ENCODE measurements at places on chromosomes 4 and X.

DNA sequence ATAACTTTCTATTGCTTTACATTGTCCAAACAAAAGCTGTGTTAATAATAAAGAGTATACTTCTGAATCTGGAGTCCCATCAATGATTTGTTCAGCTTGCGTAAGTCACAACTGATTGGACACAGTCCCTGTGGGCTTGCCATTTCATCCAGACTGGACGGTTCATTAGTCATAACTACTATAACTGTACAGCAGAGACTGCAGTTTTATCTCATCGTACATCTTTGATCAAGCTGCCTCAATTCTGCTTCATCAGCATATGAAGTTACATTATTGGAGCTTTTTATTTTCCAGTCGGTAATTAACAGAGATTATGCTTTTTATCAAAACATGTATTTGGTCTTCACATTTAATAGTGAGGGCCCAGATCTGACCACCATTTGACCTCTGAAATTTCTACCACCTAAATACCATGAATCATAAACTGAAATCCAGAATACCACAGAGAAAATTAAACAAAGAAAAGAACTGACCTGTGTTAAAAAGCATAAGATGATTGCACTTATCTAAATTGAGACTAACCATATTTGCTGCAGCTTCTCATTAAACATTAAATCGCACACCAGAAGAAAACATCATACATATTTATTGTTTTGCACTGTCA is 12.5 kb upstream of the MAB21L2 start:
- DNase-seq, result no peak

- peak; percentile 44 for DNase-seq
These were observed 388.4 kb upstream of the SPOCK3 start for GRCh38 chr4:167622481-167623240.

DNA sequence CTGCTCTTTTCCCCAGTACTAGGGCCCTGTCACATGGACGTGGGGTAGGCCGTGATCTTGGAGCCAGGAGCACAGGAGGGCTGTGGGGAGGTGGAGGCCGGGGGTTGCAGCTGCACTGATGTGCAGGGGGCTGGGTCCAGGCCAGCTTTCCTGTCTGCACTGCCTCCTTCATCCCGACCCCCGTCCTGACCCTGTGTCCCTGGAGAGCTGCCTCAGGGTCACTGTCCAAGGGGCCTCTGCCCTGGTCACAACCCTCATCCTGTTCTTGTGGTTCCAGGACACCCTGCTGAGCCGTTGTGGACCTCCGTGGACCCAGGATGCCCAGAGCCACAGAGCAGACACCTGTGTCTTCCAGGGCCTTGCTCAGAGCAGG is 91.7 kb upstream of the ADRA2C start:
- no peak for DNase-seq

DNA sequence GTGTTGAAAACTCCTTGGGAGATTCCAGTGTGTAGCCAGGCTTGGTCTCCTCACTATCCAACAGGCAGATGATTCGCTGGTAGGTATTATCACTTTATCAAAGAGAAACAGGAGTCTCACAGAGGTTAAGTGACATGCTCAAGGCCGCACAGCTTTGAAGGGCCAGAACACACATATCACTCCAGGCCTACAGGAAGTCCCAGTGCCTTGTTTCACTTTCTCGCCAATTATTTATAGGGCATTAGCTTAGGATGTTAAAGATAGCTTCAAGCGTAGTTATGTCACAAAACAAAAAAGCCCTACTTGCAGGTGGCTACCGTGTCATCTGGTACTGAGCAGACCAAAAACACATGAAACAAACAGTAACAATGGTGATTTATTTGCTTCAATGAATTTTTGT is 13.2 kb downstream of the ATP8A1 start:
- DNase-seq, result no peak

DNA sequence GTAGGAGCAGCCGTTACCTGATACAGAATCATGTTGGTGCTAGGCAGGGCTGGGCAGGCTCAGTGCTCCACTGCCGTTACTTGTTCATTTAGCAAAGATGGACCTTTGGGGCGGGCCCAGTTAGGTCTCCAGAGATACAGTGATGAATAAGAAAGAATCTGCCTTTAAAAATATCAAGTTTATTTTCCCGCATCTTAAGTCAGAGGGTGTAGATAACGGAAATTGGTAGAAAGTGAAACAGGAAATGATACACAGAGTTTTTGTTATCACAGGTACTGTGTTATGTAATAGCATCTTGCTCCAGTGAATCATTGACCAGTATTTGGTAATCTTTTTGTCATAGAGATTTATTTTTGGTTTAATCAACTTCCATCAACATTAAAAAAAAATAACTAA is 5.5 kb downstream of the TMEM131L start:
- DNase-seq, result no peak

GRCh38 chrX:43504394-43504793 is 151.7 kb upstream of the MAOA start:
- DNase-seq, result no peak

DNA sequence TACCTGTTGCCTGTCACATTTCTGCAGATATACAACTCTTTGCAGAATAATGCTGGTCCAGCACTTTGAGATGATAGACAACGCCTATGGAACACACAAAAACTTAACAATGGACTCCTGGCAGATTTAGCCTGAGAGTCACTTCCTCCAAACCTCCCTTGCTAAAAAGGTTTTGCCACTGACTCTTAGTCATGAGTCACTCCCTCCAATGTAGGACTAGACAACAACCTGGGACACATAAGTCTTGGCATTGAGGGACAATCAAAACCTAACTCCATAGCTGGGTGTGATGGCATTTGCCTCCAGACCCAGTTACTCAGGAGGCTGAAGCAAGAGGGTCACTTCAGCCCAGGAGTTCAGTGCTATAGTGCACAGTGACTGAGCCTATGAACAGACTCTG is 22.0 kb upstream of the EIF4E start:
- no peak for DNase-seq

DNA sequence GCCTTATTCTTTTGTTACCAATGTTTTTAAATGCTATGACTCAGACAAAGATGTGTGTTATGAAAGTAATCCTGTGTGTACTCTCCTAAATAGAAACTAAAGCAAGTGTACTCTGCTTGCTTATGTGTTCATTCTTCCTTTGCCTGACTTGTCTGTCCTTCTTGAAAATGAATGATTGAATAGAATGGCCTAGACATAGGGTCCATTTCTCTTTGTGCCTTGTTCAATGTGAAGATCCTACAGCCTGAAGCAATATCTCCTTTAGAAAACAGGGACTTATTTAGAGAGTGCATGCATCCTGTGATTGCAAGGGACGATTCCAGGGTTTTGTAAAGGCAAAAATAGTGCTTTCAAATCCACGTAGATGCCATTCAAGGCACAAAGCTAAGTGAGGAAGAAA is 343.6 kb upstream of the TACR3 start:
- DNase-seq, result no peak

DNA sequence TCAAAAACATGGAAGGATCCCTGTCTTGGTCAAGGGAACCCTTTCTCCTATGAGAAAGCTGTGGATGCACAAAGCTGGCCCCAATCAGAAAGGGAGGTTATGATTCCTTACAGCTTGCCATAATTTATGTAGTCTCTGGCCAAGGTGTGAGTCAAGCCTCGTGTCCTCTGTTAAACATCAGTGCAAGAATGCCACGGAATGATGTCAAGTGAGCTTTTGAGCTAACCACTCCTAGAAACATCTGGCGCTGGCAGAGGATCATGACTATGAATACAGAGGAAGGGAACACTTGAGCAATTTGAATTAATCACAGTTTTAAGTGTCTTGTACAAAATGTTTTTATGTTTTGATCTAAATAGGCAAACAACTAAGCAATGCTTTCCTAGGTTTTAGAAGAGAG is 51.5 kb upstream of the RAP2C start:
- DNase-seq, result no peak

- DNase-seq, result no peak
These were observed 20.0 kb downstream of the UBE2D3 start for GRCh38 chr4:102807345-102807744.

GRCh38 chr4:151771664-151772063 is 10.9 kb upstream of the GATB start:
- DNase-seq, result no peak

DNA sequence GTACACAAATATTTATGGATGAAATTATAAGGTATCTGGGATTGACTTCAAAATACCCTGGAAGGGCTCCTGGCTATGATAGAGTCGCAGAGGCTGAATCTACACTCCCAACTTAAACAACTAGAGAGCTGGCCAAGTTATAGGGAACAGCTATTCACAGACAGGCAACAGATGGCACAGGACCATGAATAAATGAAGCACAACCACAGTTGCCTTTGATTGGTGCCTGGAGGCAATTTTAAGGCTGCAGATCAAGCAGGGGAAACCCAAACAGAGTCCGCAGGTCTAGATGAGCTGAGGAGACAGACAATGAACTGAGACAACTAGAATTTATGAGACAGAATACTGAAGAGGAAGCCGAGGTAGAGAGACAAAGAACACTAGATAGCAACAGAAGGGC is 155.9 kb downstream of the EVC2 start:
- DNase-seq, result no peak

- no peak for DNase-seq
These were observed 66.8 kb downstream of the POLA1 start for GRCh38 chrX:24760363-24761000.

DNA sequence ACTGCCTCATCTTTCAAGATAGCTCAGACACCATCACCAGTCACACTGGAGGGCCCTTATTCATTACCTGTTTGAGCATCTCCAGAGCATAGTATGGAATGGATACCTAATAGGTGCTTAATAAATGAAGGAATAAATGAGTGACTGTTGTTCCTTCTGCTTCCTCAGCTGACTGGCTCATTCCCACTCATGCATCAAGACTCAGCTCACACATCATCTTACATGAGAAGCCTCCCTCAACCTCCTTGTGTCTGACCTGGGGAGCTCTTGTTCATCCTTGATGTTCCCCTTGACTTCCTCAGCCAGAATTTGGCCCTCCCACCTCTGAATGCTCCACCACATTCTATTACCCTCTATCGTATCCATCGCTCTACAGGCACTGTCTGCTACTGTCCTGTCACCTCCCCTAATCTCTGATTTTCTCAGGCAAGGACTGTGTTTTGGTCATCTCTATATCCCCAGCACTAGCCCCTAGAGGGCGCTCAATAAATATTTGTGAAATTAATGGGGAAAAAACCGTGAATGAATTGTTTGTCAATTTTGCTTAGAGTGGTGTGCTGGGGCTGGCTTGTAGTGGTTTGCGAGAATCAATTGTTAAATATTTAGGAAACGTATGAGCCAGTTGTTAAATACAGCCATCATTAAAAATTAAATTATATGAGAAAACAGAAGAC is 88.3 kb downstream of the NHSL2 start:
- DNase-seq, result no peak

GRCh38 chr4:142293536-142293935 is 552.6 kb downstream of the INPP4B start:
- no peak for DNase-seq

DNA sequence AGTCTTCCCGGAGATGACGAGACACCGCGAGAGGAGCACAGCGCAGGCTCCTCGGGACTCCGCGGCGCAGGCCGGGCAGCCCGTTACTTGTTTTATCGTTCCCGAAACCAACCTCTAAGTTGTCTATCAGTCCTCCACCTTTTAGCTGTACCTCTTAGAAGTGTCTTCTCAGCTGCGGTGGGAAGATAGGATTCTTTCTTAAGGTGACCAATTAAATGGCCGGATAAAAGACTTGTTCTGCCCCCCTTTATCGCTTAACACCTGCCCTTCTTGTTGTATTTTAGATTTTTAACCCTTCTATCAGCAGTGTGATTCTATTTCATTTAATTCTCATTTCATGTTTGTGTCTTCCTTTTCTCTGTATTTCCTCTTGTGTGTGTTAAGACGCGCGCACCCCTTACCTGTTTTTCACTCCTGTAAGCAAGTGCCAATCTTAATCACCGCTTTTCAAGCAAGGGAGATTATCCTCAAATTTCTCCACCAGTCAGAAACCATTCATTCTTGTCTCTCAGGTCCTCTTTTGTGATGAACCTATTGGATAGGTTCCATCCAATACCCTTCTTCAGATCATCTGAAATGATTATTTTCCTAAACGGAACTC is at the start of gene SLC9B2:
Gene SLC9B2 (minus strand): TSS at position 15 of the 601 bp plus-strand sequence. CDS start 9,211 bp downstream, outside the sequence.
- DNase-seq, result no peak

DNA sequence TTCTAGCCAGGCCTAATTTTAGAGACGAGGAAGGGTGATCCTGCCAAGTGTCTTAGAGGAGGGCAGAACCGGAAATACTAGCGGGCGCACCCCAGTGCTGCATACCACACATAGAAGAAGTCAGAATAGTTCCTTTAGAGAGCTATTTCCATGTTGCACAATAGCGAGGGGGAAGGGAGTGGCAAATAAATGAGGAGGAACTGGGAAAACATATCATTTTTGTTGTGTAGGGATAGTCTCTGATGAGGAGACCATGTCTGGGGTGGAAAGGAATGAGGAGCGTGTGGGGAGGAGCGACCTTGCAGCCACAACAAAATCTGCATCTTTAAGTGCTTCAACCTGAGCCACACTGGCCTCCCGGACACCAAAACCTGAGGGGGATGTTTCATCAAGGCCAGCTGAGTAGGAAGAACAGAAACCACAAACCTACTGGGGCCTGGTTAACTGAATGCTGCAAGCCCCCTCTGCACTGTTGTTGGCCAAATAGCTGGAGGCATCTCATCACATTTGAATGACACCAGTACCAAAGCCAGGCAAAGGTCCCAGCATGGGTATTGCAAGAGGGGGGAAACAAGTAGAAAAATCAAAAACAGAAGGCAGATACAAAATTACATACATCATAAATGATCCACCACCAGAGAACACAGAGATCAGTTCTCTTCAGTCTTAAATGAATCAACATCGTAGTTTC is 26.7 kb upstream of the C1QTNF7 start:
- DNase-seq, result no peak

DNA sequence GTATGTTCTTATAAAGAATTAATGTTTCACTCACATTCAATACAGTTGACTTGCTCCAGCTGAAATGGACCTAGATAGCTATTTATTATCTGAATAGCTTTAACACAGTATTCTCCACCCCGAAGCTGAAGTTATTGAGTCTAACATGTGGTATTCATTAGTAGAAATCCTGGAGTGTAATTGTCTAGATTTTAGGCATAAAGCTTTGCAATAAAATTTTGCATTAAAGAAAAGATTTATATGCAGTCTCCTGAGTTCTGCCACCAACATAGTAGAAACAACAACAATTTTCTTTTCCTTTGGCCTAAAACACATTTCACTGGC is 90.2 kb upstream of the DCLK2 start:
- DNase-seq, result no peak

GRCh38 chr4:78638337-78639172 is 87.0 kb downstream of the ANXA3 start:
- no peak for DNase-seq

- DNase-seq, result no peak
These were observed 125.8 kb upstream of the LNX1 start for GRCh38 chr4:53717064-53717549.

GRCh38 chr4:121071640-121072223 is 603 bp downstream of the NDNF start:
- DNase-seq, result no peak

DNA sequence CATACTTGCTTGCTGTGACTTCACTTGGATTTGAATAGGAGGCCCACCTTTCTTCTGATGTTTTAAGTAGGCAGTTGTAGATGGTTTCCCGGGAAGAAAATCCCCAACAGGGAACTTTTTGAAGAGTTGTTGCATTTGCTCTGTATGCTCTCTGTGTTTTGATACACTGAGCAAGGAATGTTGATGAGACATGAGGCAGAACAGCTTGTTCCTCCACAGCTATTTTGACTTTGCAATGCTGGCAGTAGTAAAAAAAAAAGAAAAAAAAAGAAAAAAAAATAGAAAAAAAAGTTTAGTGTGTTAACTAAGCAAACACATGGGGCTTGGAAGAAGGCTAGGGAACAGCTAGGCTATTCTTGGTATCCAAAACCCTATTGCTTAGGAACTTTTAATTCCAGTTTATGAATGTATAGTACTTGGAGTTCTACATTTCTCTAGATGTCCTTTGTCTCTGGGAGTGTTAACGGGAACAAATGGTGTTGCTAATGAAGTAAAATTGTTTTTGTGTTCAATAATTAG is 23.4 kb upstream of the PAQR3 start:
- DNase-seq, result no peak

Measured in right renal cortex interstitium (tissue), 3 donors.